Stimulated activated CD8-positive, alpha-beta memory T cell treated with anti-CD3 and anti-CD28 coated beads, Interleukin-15, amount 100 ng/mL, for 24 hours (primary cell): ENCODE measurements at places on chromosomes 2 and 18.

- no peak for DNase-seq
Measured at GRCh38 chr2:176746411-176746810, 466.2 kb upstream of the HNRNPA3 start.

GRCh38 chr2:123953846-123954245 lies 71.2 kb upstream of the CNTNAP5 start:
- DNase-seq: no peak

DNA sequence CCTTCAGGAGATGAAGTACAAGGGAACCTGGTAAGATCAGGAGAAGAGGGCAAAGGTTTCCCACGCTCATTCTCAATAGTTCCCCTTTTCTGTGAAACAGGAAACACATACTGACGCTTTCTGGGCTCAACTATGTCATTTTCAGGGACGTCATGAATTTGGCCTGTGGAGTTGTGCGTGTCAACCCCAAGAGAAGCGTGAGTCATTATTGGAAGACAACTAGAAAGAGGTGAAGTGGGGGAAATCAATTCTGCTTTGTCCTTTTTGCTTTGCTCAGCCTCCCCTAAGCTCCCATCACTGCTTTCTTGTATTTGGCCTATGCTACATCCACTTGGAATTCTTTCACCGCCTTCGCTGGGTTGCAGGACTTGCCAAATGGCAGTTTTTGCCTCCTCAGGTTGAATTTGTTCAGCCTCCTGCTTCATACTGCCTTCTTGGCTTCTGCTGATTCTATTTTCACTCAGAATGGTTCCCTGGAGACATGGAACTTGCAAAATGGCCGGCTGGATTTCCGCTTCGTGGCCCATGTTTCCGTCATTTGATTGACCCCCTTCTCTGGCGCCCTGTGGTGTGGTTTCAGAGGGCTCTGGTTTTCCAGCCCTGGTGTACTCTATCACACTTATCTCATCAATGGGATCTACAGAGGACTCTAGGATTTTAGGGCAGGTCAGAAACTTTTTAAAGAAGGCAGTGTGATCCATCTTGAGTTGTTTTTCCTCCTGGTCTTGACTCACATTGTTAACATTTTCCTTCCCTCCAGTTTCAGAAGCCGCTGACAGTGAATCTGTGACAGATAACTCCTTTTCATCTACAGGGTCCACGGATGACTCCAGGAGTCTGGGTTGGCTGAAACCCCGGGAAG lies 93.3 kb downstream of the ALPK2 start:
- DNase-seq: no peak

DNA sequence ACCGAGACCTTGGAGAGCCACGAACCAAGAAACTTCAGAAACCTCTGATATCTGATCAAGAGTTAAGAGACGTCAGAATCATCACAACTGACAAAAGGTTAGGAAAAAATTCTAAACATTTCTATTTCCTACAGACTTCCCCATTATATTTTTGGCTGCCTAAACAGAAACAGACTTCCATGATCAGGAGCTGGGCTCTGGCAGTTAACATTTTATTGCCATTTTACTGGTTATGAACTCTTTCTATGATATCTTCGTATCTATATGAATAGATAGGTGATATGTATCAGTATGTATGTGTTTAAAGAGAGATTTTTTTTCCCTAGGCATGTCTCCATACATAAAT lies 31.1 kb upstream of the PPP1R1C start:
- DNase-seq: no peak

- DNase-seq: no peak
Measured at GRCh38 chr18:22556222-22557167, 138.8 kb upstream of the CTAGE1 start.

- no peak for DNase-seq
Measured at GRCh38 chr2:180191432-180192124, 184.5 kb upstream of the CWC22 start.

DNA sequence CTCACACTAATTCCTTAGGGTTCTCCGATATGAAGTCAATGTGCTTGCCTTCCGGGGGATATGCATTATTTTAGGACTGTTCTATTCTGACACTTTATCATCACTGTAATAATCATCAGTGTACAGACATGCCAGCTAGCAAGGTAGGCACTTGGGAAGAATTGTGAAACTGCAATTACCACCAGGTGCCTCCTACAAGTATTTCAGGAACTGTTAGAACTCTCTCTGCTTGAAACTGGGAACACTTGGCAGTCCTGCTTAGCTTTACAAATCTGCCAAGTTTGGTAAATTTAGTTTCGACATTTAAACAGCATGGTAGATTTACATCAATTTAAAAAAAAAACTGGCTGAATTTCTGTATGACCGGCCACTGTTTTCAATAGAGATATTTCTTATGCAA lies 128.7 kb downstream of the SATB2 start:
- no peak for DNase-seq

DNA sequence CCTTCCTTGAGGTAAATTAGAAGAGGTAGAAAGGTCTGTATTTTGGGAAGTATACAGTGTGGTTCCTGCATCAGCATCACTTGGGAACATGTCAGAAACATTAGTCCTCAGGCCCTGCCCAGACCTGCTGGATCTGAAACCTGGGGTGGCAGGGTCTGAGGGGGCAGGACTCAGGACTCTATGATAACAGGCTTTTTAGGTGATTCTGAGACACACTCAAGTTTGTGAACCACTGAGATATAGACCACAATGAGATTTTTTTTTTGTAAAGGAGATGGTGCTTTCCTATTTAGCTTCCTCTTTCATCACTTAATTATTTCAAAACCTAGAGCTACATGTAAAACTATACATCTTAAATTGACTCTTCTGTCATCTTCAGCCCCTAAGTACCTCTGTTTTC lies 262.7 kb upstream of the SPOPL start:
- no peak for DNase-seq

- no peak for DNase-seq
Measured at GRCh38 chr2:88657131-88657530, 29.9 kb upstream of the EIF2AK3 start.

DNA sequence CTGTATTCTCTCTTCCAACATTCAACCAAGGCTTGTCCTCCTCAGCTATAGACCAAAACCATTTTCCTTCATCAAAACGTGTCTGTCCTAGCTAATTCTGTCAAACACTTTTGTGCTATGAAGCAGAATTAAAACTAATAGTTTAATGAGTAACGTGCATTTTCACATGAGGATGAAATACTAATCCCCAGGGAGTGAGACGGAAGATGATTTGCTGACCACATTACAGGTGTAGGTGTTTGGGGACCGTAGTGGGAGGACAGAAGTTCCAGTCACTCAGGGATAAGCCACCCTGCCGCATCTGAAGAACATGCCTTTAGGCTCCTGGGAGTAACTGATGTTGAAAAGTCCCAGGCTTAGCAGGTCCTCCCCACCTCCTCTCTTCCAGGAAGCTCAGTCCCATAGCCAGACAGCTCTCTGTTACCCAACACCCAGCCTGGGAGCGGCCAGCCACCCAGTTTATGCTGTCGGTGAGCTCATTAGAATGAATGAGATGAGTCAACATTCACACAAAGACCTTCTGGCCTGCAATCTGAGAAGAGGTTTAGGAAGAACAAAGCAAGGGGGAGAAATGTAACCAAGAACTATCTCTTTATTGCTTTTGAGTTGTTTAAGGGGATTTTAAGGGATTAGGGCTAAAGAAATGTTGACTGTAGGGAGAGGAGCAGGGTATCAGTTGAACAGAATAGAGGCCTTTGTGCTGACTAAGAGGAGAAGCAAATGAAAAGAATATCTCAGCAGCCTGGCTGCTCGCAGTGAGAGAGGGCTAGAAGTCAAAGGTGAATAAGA lies 122.5 kb downstream of the FOXI3 start:
- no peak for DNase-seq

DNA sequence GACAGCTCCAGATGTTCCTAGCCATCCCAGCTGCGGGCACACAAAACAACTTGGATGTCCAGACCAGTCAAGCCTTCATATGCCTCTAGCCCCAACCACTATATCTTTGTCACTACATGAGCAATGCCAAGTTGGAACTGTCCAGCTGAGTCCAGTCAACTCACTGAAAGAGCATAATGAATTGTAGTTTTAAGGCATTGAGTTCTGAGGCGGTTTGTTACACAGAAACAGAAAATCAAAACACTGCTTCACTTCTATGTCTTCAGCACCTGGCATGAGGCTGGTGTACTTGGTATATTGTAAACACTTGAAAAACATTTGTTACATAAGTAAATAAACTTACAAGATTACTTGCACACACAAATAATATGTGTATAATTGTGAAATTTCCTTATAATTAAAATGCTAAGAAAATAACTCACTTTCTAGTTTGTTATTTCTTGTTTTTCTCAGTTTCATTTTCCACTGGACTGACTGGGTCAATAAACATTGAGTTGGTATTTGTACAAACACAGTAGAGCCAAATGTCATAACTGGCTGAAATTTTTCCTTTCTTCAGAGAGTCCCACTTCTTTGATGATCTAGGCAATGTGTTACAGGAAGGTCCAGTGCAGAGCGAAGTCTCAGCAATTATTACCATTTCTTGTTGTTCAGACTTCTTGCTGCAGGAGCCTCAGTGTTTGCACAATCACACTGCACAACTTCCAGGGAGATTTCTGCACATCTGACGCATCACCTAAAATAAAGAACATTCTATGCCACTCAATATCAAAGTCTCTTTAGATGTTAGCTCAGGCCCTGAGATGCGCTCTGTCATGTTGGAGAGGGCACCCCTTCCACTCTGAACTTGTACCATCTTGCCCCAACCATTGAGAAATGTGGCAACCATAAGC lies 38.2 kb upstream of the DPP4 start:
- DNase-seq: no peak

DNA sequence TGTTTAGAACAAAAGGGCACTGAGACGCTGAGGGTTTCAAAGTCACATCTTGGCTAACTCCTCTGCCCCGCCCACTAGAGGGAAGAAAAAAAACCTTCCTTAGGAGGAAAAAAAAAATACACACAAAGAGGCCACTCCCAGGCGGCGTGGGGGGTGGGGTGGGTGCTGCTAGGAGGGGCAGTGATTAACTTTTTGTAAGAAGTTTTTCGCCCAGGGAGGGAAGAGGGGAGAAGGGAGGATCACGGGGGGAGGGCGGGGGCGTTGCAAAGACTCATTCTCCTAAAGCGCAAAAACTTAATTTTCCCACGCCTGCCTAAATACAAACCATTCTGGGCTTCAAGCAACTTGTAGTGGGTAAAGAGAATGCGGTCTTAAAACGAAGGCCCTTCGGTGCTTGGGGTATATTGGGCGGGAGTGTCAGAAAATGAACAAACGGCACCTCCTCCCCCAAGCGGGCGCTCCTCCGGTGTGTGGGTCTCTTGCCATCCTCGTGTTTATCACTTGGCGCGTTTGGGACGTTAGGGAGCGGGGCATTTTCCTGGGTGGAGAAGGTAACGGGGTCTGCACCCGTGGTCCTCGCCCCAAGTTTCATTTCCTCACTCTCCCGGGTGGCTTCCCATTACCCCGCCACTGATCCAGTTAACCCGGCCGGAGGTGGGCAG lies 1.7 kb downstream of the CXCR4 start:
- no peak for DNase-seq

DNA sequence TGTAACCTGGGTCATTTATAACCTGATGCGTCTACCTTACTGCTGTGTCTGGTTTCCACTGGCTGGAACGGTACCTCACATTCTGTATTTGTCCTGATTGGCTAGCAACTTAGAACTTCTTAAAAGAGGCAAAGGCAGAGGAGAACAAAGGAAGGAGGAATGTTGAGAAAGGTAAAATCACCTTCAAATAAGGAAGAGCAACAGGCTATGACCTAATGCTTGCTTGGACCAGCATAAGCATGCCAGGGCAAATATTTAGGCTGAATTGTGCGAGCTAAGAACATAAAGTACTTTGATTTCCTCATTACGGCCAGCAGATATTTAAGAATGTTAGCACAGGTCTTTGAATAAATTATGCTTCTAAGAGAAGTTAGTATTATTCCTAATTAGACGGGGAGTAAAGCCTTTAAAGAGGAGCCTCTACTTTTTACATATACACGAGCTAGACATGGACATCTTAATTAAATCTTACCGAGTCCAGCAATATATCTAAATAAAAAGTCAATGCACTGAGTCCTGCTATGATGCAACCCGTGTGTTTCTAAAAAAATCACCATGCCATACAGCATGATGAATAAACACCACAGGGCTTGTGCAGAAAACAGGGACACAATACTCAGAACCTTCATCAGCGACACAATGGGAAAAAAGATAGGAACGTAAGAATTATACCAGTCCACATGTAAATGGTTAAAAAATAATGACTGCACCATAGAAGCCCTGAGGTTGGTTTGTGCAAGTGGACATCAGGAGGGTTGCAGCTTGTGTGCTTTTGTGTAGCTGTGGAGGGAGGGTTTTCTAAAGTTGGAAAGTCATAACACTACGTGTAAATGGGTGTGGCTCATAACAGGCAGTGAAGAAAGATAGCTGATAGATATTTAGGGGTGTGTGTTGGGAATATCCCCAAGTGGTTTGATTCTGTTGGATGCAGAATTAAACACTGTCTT lies 14.2 kb downstream of the SEPTIN2 start:
- no peak for DNase-seq

DNA sequence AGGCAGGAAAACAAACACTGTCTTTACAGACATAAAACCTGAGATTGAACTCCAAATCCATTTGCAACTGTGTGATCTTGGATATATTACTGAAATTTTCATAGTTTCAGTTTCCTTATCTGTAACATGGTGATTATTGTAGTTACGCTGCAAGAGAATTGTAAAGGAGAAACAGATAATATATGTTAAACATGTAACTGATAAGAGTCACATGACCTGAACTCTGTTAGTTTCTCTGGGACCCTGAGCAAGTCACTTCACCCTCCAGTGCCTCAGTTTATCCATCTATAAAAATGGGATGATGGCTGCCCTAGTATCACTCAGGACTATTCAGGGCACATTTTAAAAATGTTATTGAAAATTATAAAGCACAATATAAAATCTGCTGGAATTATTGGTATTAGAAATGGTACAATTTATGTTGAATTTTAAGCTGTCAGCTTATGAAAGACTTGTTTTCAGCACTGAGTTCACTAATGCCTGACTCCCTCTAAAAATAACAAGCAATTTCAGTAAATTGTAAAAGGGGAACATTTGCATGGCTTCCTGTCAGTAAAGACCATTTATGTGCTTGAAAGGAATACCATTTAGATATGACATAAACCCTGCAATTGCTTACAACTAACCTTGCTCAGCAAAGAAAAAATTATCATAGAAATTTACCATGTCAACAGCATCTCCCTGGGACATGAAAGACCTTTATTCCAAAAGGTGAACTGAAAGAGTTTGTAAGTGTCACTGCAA lies 393.5 kb downstream of the RAD51AP2 start:
- no peak for DNase-seq
